ENCODE measurements at places on chromosomes 12 and 14.

- DNase-seq = no peak
Observed at GRCh38 chr14:95199298-95199983, 42.1 kb upstream of the DICER1 start.

GRCh38 chr12:6613015-6613775 lies 6.0 kb upstream of the CHD4 start:
- DNase-seq = peak; percentile 89

DNA sequence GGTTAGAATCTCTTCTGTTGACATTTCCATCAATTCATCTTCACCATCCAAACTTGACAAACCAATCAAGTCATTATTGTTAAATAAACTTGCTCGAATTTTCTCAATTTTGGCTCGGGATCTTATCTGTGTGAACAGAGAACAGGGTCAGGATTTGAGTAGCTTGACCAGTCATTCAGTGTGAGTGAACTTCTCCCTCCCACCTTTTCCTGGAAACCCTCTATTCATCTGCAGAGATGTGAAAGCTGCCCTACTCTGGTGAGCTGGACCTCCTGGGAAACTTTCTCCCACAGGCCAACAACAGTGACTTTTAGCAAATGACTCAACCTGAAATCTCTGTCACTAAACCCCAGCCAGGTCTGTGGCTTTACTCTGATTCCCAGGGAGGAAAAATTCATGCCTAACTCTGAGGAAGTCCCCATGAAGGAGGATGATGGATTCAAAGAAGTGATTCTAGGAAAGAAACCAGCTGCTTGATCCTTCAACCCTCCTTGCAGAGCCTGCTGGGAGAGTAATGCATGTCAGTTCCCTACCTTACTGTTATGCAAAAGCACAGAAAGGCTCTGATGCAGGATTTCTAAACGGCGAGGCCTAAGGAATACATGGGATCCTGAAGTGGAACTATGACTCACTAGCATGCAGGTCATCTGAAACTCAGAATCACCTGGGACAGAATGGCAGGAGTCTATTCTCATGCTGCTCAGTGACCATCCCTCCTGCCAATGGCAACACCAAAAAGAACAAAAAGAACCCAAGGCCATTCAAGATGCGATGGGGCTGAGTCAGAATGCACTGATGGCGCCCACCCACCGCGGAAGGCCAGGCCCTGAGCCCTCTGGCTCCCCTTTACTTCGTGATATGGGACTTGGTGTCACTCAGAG lies 58.0 kb downstream of the TRAFD1 start:
- DNase-seq = no peak

GRCh38 chr12:15608941-15609340 lies 180.2 kb downstream of the EPS8 start:
- no peak for DNase-seq

DNA sequence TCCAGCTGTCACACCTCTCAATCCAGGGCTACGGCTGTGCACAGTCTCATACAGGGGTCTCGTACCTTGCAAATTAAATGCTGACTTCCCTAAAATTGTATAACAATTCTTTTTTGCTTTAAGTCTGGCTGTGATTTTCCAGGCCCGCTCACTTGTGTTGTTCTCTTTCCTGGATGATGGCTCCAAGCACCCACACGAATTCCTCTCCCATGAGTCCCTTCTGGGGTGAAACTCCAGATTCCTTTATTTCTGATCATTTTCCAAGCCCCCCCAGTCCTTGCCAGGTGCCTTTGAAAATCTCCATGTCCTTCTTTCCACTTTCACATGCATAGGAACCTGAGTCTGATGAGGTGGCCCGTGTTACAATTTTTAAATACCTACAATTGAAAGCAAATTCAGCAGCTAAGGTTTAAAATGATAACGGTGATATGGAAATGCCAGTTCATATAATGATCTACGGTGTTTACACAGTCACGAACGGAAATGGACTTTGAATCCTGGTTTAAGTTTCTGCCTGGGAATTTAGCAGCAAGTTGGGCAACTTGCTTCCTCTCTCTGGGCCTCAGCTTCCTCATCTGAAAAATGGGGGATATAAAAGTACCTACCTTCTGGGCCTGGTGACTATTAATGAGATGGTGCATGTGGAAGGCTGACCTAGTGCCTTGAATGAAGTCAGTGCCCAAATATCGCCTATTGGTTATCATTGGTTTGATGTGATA lies 85.5 kb downstream of the STAB2 start:
- no peak for DNase-seq

GRCh38 chr12:118035190-118036041 lies 18.9 kb downstream of the RFC5 start:
- no peak for DNase-seq

DNA sequence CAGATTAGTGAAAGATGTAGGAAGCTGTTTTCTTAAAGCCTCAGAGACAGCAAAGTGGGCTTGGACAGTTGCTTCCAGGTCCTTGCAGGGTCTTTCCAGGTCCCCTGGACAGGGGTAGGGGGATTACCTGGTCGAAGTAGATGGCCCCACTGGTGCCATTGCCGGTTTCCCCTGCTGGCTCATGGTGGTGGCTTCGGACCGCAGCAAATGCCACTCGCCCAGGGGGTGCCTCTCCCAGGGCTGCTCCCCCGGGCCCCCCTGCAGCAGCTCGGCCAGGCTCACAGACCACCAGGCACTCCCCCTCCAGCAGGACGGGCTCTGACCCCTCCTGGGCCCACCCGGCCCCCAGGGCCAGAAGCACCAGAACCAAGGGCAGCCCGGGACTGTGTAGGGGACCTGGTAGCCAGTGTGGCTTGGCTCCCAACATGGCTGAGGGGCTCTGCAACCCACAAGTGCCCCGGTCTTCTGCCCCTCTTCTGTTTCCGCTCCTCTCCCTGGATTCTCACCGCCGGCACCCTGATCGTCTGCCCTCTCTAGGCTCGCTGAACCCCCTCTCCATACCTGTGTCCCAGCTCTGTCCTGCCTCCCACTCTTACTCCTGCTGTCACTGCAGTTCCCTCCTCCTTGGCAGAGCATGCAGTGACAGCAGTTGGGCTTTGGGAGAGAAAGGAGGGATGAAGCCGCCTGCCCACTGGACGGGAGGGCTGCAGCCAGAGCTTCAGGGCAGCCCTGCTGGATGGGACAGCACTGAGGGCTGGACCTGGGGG lies 657 bp downstream of the CBLN3 start:
- no peak for DNase-seq

DNA sequence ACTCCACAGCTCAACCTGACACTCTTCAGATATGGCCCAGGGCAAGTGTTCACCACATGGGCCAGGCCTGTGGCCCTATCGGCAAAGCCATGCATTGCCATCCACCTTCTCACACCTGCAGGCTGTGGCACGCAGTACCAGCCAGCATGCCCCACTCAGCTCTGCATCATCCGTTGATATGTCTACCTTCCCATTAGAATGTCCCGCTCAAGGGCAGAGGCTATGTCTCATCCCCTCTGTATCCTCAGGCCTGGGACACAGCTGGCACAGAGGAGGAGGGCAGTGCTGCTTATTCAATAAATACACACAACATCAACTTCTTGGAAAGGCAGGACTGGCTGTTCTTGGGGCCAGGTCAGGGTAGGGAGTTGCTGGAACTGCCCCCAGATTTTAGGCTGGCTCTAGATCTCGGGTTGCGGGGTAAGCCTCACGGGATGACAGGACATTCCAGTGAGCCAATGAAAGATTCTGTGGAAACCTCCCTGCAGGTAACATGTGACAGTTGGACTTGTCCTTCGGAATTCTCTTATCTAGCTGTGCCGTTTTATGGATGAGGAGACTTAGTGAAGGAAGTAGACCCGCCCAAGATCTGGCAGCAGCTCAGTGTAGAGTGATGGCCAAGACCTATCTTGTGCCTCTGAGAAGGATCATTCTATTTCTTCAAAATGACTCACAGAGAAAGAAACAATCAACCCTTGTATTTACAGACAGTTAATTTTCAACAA lies 25.6 kb downstream of the SYNE3 start:
- no peak for DNase-seq

DNA sequence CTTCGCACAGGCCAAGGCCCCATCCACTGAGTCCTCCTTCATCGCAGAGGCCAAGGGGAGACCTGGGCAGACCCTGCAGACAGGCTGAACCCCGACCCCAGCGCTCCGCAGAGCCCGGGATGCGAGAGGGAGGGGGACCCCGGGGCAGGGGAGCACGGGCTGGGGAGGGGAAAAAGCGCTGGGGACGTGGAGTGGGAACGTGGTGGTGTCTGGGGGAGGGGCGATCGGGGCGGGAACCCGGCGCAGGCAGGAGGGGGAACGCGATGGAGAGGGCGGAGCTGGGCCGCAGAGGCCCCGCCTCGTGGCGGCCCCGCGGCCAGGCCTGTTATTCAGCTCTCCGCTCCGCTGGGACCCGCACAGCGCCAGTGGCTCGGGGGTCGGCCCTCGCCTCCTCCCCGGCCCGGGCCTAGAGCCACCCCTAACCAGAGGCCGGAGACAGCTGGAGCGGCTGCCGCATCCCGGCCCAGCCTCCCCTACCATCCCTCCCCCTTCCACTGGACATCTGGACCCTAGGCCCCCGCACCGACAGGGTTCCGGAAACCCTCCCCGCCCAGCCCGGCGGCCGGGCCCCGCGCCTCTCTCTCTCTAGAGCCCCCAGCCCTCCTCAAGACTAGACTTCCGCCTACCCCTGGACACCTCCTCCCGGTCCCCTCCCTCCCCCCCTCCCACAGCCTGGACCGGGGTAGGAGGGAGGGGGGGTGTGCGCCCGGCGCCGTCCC lies at the start of gene ARHGEF25:
Gene ARHGEF25, plus strand, starts transcription at position 328 of the 719 bp plus-strand sequence. CDS start 460 bp downstream, outside the sequence.
- DNase-seq = peak; percentile 18

- no peak for DNase-seq
Observed at GRCh38 chr14:38135106-38135867, 72.4 kb upstream of the SSTR1 start.

DNA sequence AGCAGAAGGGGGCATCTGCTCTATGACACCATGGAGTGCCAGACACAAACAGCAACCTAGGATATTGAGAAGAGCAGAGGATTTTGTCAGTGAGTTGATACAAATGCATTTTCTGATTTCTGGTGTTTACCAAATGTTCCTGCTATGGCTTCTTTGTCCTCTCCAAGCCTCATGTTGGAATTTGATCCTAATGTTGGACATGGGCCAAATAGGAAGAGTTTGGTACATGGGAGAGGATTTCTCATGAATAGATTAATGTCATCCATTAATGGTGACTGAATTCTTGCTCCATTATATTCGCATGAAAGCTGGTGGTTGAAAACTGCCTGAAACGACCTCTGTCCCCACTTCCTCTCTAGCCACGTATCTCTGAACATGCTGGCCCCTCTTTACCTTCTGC lies 1002.2 kb upstream of the FLRT2 start:
- no peak for DNase-seq

DNA sequence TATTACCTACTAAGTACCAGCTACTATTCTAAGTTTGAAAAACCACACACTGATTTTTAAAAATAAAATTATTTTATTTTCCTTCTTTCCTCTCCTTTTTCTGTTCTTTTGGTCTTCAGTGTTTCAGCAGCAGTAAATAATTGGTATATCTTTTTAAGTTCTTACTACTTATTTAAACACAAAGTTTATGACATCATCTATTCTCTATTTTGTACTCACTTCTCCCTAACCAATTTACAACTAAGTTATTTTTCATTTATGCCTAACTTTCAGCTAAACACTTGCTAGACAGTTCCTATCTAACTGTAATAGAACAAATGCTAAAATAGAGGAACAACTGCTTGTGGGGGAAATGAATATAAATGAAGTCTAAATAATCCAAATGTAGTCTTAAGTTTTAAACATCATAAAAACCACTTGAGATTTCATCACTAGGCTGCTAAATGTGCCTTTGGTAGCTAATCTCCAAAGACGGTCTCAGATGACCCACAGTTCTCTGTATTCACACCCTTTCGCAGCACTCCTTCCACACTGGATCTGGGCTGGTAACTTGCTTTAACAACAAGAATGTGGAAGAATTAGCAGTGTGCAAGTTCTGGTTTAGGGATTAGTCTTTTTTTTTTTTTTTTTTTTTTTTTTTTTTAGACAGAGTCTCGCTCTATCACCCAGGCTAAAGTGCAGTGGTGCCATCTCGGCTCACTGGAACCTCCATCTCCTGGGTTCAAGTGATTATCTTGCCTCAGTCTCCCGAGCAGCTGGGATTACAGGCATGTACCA lies 41.0 kb downstream of the TFCP2 start:
- no peak for DNase-seq

- DNase-seq = no peak
Observed at GRCh38 chr14:94888121-94888520, 118.2 kb upstream of the GSC start.

GRCh38 chr14:70893062-70893845 lies 14.0 kb upstream of the PCNX1 start:
- DNase-seq = no peak

DNA sequence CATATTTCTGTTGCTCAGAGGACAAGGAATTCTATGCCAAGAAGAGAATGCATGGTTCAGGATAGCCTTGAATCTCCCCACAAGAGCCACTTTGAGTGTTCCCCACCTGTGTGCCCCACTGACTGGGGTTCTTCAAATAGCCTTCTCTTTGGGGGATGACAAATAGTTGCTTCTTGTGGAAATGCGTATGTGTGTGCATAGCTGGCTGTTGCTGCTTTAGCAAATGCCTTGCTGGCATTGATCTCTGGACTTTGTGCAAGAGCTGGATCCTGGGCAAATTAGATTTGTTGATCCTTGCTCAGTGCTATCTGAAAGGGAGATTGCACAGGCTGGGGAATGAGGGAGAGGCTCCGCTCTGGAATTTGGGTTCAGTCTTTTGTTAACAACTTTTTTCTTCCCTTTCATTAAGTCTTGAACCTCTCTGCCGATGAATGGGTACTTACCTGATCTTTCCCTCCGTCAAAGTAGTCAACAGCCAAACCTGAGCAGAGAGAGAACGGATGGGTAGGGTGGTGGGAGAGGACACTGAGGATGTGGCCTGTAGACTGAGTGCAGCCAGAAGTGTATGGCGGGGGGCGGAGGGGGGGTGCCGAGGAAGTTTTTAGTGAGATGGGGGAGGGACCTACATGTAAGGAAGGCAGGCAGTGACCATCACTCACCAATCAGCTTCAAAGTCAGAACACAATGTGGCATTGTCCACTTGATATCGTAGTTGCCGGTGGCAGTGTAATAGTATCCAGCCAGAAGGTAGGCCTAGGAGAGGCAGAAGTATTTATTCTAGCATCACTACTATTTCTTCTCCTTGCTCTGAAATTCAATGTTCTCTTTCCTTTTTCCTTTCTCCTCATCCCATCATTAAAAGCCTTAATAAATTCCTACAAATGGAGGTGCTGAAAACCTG lies 10.7 kb downstream of the EMG1 start:
- DNase-seq = no peak

DNA sequence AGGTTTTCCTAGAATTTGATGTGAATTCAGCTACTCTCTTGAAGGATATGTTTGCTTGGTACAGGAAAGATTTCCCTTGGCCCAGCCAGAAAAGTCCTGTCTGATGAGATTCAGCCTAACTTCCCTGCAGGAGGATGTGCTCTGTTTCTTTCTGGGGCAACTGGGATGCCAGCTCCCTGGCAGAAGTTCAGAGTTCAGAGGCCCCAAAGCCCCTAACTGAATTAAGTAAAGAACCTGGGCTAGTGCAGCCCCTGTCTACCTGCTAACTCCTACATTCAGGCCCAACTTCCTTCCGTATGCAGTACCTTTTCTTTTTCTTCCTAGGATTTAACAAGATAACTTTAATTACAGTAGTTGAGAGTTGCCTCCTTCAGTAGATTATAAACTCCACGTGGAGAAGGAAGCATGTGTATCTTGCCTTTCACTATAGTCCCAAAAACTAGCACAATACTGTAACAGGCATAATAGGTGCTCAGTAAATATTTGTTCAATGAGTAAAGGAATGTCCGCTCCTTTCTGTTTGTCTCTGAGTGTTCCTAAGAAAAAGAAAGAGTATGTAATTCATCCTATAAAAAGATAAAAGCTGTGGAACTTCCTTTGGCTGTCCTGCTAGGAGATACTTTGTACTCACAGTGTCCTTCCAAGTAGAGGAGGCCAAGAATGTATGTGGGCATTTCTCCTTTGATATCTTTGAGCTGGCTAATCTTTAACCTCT lies 141.0 kb downstream of the SLC8A3 start:
- DNase-seq = no peak
